ENCODE measurements at places on chromosomes 11 and 22. TPM values are rescaled to one million over a fixed set of nuclear protein-coding genes. Genes with fewer than 3 reads are reported as not detected.

DNA sequence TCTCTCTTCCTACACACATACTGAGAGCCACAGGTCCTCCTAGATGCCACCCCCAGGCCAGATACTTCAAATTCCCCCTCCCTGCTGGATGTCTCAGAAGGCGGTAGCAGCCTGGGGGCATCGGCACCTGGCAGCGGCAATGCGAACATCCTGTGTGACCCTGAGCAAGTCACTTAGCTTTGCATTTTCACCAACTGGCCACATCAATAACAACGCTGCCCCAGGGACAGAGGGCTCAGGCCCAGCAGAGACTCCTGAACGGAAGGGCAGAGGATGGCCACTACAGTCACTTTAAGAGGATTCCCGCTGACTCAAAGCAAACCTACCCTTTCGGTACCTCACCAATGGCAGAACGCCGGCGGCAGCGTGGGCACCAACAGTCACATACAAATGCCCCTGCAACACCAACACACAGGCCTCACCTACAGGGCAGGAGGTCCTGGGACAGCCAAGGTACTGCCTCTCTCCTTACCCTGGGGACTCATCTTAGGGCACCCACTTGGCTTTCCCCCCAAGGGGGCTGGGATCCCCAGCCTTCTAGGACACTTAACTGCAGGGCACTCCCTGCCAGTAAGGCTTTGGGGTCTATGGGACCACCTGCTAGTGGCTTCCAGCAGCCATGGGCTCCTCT, 1.6 kb downstream of the LMO1 start:
- no peak for DNase-seq

Gene SCGB1A1
- total RNA-seq = not detected

- no peak for DNase-seq
Observed at GRCh38 chr11:116258821-116259220, 514.0 kb downstream of the BUD13 start.

- no peak for DNase-seq
Observed at GRCh38 chr11:12687740-12688139, 13.5 kb downstream of the TEAD1 start.

- DNase-seq = no peak
Observed at GRCh38 chr11:46472662-46472994, 81.1 kb upstream of the CHRM4 start.

GRCh38 chr11:134445601-134446325, 33.7 kb upstream of the B3GAT1 start:
- peak; percentile 40 for DNase-seq

DNA sequence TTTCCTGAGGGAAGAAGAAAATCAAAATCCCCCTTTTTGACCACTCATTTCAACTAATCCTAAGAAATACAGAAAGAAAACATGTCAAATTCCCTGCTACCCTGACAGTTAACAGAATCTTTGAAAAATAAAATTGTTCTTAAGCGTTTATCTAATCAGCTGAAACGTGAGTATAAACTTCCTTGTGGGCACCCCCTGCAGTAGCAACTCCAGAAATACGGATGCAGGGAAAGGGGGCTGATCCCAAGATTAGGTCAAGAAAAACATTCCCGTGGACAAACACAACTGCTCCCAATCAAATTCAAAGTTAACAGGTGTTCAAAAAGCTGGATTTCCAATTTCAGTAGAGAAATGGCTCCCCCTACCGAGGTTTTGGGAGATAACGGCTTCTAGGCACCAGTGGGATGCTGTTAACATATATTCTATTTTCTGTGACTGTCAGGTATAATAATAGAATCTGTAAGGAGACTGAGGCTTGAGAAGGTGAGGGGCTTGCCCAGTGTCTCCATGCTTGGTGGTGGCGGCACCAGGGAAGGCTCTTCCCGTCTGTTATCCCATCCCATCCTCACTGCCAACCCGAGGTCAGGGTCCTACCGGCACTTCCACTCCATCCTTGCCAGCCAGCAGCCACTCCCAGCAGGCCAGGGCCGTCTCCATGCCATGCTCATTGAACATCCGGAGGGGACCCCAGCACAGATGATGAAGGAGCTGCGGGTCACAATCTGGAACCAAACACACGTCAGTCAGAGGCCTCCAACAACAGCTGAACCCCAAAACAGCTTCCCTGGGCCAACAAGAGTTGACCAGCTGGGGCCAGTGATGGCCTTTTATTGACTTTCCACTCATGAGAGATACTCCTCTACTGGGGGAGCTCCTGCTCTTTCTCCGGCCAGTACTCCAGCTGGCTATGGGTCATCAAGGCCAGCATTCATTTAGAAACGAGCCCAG, 32.0 kb upstream of the SERPIND1 start:
- peak; percentile 8 for DNase-seq

- no peak for DNase-seq
Observed at GRCh38 chr11:131464461-131464860, 94.0 kb downstream of the NTM start.

- DNase-seq = no peak
Observed at GRCh38 chr11:97557399-97557798, 1167.6 kb downstream of the JRKL start.

- DNase-seq = no peak
Observed at GRCh38 chr11:12445001-12445400, 67.6 kb downstream of the PARVA start.

Gene OR8D1
- total RNA-seq = not detected

- no peak for DNase-seq
Observed at GRCh38 chr11:95242091-95242844, 11.3 kb upstream of the SESN3 start.

Gene MS4A3
- not detected for total RNA-seq

GRCh38 chr11:106828976-106829375, 189.3 kb downstream of the GUCY1A2 start:
- DNase-seq = no peak

DNA sequence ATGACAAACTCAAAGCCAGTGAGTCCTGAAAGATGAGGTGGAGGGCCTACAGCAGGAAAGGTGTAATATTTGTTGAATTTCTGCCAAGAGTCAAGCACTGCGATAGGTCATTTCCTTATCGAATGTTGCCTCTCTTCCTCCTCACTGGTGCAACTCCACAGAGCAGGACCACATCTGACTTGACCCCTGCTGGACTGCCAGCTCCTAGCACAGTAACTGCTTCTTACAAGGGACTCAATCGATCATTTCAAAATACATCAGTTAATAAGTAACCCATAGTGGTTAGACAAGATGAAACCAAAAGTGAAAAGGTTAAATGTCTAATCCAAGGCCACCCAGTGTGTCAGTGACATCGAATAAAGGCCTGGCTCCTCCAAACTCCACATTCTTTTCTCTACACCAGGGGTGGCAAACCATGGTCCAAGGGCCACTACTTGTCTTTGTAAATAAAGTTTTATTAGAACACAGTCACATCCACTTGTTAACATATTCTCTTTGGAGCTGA, 98.5 kb upstream of the CSNK2A3 start:
- DNase-seq = peak; percentile 43

GRCh38 chr11:39732001-39732400, 1727.5 kb downstream of the LRRC4C start:
- no peak for DNase-seq

DNA sequence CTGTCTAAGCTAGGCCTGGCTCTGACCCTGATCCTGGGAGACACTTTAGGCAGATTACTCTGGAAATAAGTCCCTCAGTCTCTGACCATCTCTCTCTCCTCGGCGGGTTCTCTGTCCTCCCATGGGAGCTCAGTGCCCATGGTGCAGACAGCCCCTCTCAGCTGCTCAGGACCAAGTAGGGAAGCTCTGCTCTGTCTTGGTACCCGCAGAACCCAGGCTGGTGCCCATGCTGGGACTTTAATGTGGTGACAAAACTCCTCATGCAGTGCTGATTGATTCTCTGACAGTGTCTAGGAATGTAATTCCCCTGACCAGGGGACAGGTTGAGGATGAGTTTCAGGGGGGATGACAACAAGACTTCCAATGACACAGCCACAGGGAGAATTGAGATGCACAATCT, 30.3 kb upstream of the GGTLC2 start:
- DNase-seq = no peak

Gene SUSD2
- 2.6 TPM for total RNA-seq

- DNase-seq = no peak
Observed at GRCh38 chr11:1647901-1648652, 18.5 kb downstream of the KRTAP5-5 start.

GRCh38 chr22:48182031-48182430, 1419.6 kb downstream of the TBC1D22A start:
- no peak for DNase-seq

- DNase-seq = no peak
Observed at GRCh38 chr11:131518305-131518838, 148.0 kb downstream of the NTM start.

- no peak for DNase-seq
Observed at GRCh38 chr22:25598609-25599008, 34.1 kb downstream of the GRK3 start.

DNA sequence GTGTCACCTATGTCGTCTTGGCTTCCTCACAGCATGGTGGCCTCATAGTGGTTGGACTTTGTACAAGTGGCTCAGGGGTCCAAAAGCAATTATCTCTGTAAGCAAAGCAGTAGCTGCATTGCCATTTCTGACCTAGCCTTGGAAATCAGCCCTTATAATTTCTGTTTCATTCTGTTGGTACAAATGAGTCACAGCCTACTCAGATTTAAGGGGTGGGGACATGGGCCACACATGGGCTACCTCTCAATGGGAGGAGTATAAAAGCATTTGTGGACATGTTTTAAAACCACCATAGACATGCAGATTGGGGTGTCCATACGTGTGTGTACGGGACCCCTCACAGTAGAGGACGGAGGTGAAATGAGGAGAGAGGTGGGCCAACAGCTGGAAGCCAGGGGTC, 41.6 kb downstream of the CHRDL2 start:
- no peak for DNase-seq

Gene COMT
- total RNA-seq = 91.9 TPM

DNA sequence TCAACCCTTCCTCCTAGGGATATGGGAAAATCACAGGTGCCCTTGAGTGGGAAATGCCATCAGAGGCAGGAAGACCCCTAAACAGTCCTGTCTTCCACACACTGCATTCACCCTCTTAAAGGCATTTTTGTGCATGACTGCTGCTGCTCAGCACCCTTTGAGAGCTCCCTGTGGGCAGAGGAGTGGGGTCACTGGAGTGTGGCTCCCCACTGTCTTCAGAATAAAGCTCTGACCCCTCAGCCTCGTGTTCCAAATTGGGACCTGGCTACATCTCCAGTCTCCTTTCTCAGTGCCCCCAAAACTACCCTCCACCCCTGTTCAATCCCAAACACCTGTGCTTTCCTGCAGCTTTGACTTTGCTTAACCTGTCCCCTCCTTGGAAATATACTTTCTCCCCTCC, 46.6 kb downstream of the CHRDL2 start:
- no peak for DNase-seq

GRCh38 chr11:75565221-75565814, 3.3 kb downstream of the SERPINH1 start:
- DNase-seq = peak; percentile 92

Gene SSRP1
- 167 TPM for total RNA-seq

Gene EMID1
- 0.24 TPM for total RNA-seq
